H1 (cell line): ENCODE measurements at places on chromosomes 4 and X. TPM values are rescaled to one million over a fixed set of nuclear protein-coding genes. Genes with fewer than 3 reads are reported as not detected.

- no peak for DNase-seq
- no peak overlapping the region for H3K27ac ChIP-seq
- peaks cover 3% of the 10 kb centered on the region; the same call in 1 of the 2 replicates for H3K4me1 ChIP-seq
- no peaks in the 10 kb centered on the region; the same call in 1 of the 2 replicates for H3K27me3 ChIP-seq
- peak overlapping the region; percentile 87 for H3K4me3 ChIP-seq
These were observed 885 bp downstream of the CCDC110 start for GRCh38 chr4:185470501-185471195.

GRCh38 chrX:107450823-107451509, 1.5 kb downstream of the FRMPD3 start:
- peaks cover 3% of the 10 kb centered on the region for H3K4me1 ChIP-seq
- H3K36me3 ChIP-seq: no peaks in the 10 kb centered on the region
- H3K4me3 ChIP-seq: peak overlapping the region; percentile 75
- no peak for DNase-seq

DNA sequence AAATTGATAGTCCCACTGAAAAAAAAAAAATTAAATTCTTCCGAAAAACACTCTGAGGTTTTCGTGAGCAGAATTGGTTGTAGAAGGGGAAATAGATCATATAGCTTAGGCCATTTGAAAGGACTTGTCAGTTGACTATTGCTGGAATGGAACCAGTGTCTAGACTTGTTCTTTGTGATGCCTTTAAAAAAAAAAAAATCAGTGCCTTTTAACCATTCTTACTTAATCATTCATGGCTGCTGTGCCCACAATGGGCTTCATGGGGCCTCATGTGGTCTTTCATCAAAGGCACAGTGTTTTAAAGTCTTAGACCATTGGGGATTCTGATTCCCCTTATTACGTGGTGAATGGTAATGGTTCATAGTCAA, 139.3 kb downstream of the AFF1 start:
- H3K4me3 ChIP-seq: no peak overlapping the region
- no peak overlapping the region for H3K27ac ChIP-seq
- no peaks in the 10 kb centered on the region for H3K4me1 ChIP-seq

DNA sequence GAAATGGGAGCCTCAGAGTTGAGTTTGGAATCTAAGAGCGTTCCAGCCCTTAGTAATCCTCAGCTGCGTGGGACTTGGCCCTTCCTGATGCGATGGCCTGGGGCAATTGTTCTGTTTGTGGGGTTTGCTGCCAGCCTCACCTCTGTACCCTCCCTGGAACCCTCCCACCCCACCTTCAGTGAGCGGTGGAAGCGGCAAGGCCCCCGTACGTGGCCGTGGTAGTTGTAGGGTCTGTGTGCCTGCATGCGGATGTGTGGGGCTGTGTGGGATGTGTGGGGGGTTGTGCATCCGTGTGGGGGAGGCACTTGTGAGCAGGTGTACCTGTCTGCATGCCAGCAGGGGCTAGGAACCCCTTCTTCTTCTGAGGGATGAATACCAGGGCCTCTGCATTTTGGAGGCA, 65.4 kb upstream of the ADRA2C start:
- H3K4me1 ChIP-seq: peaks cover 4% of the 10 kb centered on the region
- H3K27me3 ChIP-seq: no peaks in the 10 kb centered on the region
- H3K4me3 ChIP-seq: no peak overlapping the region

SUPT20HL2 gene
- not detected in 2 replicates for total RNA-seq

- H3K4me1 ChIP-seq: no peaks in the 10 kb centered on the region
- no peaks in the 10 kb centered on the region for H3K36me3 ChIP-seq
- H3K4me3 ChIP-seq: no peak overlapping the region
These were observed 145.8 kb downstream of the ADGRA3 start for GRCh38 chr4:22369901-22370562.

DNA sequence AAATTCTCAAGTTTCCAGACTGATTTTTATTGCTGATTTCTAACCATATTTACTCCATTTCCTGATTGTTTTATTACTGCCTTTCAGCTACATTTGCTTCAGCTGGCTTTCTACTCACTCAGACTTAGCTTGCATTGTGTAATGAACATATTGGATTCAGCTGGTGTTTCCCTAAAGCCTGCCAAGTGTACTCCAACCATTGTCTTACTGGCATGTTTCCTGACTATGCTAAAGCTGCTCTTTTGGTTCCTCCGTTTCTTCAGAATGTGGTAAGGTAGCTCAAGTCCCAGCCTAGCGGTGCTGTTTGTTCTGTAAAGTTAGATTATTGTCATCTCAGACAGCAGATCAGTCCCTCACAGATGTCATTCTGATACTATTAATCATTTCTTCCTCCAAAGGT, 53.1 kb upstream of the GLRA2 start:
- H3K4me3 ChIP-seq: no peak overlapping the region
- H3K27ac ChIP-seq: no peak overlapping the region
- no peak for DNase-seq
- H3K27me3 ChIP-seq: no peaks in the 10 kb centered on the region
- H3K4me1 ChIP-seq: no peaks in the 10 kb centered on the region
- H3K36me3 ChIP-seq: no peaks in the 10 kb centered on the region

GRCh38 chr4:56055027-56055977, 106.6 kb downstream of the CEP135 start:
- H3K36me3 ChIP-seq: no peaks in the 10 kb centered on the region
- H3K4me3 ChIP-seq: no peak overlapping the region
- DNase-seq: no peak
- no peaks in the 10 kb centered on the region for H3K27me3 ChIP-seq

- no peaks in the 10 kb centered on the region for H3K4me1 ChIP-seq
- H3K4me3 ChIP-seq: no peak overlapping the region
- no peak overlapping the region for H3K27ac ChIP-seq
- no peaks in the 10 kb centered on the region for H3K27me3 ChIP-seq
- no peak for DNase-seq
- no peaks in the 10 kb centered on the region for H3K36me3 ChIP-seq
These were observed 17.2 kb downstream of the SMIM31 start for GRCh38 chr4:164771088-164771487.

- no peak overlapping the region for H3K27ac ChIP-seq
- no peaks in the 10 kb centered on the region for H3K4me1 ChIP-seq
- no peak overlapping the region for H3K4me3 ChIP-seq
- H3K36me3 ChIP-seq: no peaks in the 10 kb centered on the region; the same call in 1 of the 2 replicates
- H3K27me3 ChIP-seq: no peaks in the 10 kb centered on the region
These were observed 15.8 kb upstream of the TXK start for GRCh38 chr4:48149827-48150370.
